ENCODE measurements at places on chromosomes 7 and 10.

DNA sequence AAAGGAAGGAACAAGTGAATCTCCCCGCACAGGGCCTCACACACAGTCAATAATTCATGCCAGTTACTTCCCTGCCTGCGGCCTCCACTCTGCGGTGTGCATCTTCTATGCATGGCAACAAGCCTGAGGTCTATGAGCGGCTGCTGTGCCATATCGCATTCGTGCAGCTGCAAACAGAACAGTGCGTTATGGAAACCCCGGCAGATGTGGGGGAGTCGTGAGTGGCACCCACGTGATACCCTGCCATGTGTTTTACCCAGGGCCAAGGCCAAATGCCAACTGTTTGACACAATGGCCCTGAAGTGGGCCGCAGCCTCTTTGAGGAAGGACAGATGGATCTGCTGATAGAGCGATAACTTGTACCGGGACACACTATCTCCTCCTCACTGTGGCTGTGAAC, 13.4 kb downstream of the TNS3 start:
- DNase-seq = no peak

DNA sequence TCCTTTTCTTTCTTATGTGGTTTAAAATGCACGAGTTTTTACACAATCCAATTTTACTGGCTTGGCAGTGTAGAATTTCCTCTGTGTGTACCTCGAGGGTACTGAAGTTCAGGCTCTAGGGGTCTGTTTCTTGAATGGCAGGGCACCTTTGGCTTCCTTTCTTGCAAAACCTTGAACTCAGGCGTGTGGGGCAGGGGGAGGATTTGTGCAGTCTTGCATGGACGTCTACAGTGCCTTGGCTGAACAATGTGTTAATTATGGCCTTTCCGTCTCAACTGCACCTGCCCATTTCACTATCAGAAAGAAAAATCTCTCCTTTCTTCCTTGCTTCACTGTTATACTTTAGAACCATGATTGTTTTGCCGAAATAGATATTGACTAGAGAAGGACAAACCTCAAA, 570.9 kb downstream of the INHBA start:
- no peak for DNase-seq

- DNase-seq = no peak
These were observed 22.2 kb downstream of the KNDC1 start for GRCh38 chr10:133182190-133182589.

- DNase-seq = no peak
These were observed 46.7 kb downstream of the TFAM start for GRCh38 chr10:58431903-58432302.

- DNase-seq = no peak
These were observed 3.2 kb downstream of the SPOCK2 start for GRCh38 chr10:72085166-72085565.

DNA sequence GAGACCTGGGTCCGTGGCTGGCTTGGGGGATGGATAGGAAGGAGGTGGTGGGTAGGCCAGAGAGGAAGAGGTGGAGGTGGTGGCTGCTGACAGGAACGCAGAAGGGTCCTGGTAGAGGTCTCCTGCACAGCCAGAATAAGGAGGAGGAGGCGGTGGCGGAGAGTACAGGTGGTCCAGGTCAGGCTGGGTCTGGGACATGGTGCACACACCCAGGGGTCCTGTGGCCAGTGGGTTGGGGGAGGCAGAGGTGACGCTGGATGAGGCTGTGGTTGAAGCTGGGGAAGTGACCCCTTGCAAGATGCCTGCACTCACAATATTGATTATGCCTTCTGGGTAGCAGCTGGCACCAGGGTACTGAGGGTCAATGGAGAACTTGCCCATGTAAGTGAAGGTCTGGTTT, 2.2 kb downstream of the EGR2 start:
- DNase-seq = no peak

DNA sequence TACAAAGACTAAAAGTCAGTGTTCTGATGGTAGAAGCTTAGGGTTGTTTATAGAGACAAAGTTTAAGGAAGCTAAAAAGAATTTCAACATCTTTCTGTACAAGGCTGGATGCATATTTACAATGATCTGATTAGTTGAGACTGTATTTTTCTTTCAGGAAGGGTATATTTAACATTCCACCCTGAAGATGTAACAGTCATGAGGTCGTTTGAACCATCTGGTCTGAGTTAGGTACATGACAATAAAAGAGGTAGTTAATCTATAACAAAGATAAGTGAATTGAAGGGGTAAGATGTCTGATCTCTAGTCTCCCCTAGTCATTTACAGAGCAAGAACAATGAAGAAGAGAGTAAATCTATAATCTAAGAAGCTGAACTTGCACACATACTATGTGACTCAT, 821.2 kb downstream of the CNTNAP2 start:
- DNase-seq = no peak

GRCh38 chr7:64098-64915, 128.1 kb upstream of the FAM20C start:
- DNase-seq = no peak

- no peak for DNase-seq
These were observed 1.2 kb downstream of the PDIA4 start for GRCh38 chr7:149027055-149027454.

DNA sequence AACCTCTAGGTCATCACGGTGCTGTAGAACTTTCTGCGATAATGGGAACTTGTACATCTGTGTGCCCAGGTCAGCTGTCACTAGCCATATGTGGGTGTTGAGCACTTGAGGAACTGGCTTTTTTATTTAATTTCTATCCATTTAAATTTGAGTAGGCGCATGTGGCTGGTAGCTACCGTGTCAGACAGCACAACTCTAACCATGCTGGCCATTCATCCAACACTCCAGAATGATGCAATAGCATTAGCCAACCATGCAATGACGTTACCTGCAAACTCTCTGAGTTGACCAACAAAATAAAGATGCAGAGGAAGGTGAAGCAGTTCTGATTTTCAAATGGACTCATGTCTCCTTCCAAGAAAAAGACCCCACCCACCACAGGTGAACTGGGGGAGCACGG, 24.4 kb upstream of the CHST15 start:
- no peak for DNase-seq

DNA sequence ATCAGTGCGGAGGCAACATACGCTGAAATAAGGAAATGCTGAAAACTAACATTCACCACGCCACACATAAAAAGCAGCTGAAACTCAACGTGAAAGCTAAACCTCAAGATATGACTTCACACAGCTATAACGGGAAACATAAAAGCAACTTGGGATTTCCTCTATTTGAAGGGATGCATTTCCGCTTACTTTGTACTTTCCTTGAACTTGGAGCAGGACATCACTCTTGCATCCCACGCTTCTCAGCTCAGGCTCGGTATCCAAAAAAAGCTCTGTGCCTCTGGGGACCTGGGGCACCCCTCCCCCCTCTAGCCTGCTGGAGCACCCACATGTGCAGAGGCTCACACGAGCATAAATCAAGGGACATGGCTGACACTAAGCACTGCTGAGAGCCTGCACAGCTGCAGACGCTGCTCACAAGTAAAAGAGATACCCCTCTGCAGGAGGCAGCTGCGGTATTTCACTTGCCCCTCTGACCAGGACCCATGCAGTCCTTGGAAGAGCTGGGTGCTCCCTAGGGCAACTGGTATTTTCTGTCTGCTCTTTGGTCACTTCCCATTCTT, 34.2 kb downstream of the PARD3 start:
- DNase-seq = no peak

DNA sequence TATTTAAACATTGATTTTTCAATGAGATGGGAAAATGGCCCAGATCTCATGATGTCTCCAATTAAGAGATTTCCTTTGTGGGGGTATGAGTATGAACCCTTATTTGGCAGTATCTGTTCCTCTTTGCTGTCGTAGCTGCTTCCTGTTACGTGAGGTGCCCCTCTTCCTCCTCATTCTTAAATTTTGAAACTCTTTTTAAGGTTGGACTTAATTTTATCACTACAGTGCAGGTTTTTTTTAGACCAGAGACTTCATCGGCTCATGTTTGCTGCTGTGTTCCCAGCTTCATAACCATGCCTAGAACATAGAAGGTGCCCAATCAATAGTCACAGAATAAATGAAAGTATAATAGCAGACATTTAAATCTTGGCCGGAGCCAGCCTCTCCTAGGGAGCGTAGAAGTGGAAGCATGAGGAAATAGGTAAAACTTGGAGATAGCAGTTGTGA, 2.4 kb downstream of the MIOS start:
- no peak for DNase-seq

GRCh38 chr10:44333511-44333910, 51.4 kb downstream of the CXCL12 start:
- no peak for DNase-seq

- no peak for DNase-seq
These were observed 282.5 kb upstream of the KLF6 start for GRCh38 chr10:4067531-4067930.

GRCh38 chr7:132677918-132678317, 101.6 kb upstream of the PLXNA4 start:
- no peak for DNase-seq

DNA sequence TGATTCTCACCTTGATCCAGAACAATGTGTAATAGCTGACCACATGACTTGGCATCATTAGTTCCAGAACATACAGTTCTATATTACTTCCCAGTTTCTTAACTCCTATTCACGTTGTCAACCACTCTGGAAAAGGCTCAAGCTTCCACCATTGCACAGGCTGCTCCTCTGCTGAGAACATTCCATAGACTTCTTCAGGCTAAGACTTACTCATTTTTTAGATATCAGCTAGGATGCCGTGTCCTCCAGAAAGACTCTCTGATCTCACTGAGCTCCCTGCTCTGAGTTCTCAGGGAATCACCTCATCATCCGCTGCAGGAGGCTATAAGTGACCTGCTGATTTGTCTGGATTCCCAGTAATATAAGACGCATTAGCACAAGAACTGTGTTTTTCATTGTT, 73.1 kb downstream of the HTR7 start:
- DNase-seq = no peak

DNA sequence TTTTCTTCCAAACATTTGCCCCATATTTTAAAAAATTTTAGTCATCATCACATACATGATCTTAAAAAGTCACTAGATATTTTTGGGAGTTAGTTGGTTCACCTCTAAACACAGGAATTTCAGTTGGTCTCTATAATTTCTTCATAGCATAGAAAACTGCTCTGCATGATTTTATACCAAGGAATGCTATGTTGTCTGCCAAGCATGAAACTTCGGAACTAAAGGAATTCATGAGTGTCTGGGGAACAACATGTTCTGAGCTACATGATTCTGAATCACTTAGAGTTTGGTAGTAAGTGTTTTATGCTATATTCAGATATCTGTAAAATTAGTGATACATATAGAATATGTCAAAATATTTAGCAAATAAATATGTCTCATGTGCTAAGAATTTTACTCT, 957.8 kb downstream of the GATA3 start:
- no peak for DNase-seq

DNA sequence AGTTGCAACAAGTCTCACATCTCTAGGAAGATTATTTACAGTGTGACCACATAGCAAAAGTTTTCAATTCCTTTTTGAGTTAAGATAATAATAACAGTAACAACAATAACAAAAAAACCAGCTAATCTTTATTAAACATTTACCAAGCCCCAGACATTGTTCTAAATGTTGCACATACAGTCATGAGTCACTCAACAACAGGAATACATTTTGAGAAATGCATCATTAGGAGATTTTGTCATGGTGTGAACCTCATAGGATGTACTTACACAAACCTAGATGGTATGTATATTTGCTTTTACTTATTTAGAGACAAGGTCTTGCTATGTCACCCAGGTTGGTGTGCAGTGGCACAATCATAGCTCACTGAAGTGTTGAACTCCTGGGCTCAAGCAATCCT, 52.0 kb downstream of the SPAM1 start:
- DNase-seq = no peak

DNA sequence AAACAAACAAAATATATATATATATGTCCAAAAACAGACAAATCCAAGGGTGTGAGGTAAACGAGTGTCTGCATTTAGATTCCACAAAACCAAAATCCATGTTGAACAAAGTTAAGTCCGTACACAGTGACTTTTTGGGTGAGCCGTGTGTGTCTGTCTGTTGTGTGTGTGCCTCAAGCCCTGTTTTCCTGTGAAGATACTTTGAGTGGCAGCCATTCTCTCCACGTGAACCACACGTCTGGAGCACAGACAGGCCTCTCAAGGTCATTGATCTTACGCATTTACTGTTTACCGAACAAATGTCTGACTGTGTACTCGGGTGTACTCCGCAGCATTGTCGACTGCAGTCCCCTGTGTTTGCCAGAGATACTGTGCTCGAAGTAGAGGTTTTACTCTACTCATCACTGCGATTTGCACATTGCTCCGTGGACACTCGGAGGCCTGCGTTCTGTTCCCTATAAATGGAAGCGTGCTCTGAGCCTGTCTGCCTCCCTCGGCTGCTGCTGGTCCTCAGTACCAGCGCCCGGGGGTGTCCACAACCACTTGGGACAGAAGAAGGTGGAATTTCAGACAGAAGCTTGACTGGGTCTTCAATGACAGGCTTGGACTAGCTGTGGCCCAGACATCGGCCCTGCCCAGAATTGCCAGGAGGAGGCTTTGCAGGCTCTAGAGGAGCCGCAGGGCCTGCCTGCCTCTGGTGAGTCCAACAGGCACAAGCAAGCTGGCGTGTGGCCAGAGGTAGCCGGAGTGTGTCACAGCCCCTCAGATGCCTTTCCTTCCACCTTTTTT, 22.1 kb downstream of the CYP17A1 start:
- no peak for DNase-seq

DNA sequence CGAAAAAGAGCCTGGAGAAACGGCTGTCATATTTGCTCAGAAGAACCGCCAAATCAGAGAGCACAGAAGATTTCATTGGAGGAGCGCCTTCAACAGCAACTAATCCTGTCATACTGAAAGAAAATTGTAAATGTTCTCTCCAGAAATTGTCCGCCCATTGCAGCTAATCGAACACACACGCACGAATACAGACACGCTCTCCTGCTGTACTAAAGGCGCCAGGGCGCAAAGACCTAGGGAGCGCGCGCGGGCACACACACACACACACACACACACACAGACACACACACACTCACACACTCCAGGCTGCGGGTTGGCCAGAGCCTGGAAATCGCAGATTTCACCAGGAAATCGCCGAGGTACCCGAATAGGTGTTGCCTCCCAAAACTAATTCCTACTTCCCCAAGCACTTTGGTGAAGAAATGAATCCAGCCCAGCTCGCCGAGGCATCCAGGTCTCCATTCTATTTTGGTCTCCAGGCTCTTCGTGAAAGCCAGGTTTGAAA, at the start of gene CHRM2:
Gene CHRM2 (plus strand): TSS at position 157 of the 505 bp plus-strand sequence. CDS start 146,214 bp downstream, outside the sequence.
- no peak for DNase-seq

- DNase-seq = no peak
These were observed 551 bp downstream of the GRIFIN start for GRCh38 chr7:2475678-2476015.

DNA sequence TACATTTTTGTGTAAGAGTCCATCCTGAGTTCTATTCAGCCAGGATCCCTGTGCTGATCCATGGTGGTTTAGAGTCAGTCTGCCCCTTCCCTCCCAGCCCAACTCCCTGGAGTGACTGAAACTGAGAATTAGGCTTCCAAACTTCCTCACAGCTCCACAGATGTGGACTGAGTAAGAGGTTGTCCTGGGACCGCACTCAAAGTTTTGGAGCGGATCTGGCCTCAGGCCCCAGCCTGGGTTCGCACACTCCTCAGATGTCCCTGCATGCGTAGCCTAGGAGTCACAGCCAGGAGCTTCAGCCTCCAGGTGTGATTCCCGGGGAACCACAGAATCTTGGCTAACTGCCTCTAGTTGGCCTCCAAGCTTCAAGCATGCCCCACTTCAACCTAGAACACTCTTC, 218.1 kb downstream of the C7orf25 start:
- no peak for DNase-seq
